ENCODE measurements at places on chromosomes 6 and 20.

GRCh38 chr20:17663040-17663399 lies 19.0 kb downstream of the RRBP1 start:
- no peak for DNase-seq

DNA sequence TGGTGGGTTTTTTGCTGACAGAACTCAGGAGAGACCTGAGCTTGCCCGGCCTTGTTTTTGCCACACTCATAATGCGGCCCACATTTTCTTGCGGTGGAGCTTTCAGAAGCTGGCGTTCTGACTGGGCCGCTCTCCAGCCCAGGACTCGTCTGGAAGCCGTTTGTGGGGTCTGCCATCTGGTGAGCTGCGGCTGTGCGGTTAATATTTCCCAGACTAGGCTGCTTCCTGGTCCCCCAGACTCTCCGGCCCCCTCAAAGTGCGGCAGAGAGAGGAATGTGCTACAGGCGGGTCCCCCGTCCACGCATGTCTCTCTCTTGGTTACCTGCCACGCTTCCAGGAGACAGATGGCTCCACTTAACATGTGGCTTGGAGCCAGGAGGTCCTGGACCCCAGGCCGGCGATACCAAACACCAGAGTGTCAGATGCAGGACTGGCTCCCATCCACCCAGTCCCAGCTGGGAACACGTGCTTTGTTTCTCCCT lies 128.9 kb upstream of the PMEPA1 start:
- DNase-seq, result peak; percentile 23

DNA sequence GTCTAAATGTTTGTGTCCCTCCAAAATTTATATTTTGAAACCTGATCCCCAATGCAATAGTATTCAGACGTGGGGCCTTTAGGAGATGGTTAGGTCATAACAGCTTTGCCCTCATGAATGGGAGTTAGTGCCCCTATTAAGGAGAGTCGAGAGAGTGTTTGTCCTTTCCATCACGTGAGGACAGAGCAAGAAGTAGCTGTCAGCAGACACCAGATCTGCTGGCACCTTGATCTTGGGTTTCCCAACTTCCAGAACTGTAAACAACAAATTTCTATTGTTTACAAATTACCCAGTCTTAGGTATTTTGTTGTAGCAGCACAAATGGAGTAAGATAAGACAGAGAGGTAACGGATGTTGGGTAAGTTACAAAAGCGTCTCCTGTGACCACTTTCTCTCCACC lies 46.6 kb downstream of the FAM50B start:
- DNase-seq, result no peak

DNA sequence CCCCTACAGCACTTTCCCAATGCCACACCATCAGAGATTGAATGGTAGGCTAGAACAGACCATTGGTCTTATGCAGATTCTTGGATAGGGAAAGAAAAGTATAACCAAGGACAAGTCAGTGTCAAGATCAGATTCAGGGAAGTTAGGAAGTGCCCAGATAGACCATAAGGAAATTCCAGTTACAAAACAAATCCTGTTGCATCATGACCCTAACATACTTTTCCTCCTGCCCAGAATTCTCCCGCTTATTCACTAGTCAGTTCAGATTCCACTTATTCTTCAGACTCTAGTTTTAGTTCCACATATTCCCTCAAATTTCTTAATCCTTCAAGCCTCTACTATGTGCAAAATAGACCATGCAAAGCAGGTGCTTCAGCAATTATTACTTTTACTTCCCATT lies 20.7 kb downstream of the METTL24 start:
- no peak for DNase-seq

- peak; percentile 36 for DNase-seq
These were observed 58.7 kb upstream of the RNF24 start for GRCh38 chr20:4073852-4074741.

DNA sequence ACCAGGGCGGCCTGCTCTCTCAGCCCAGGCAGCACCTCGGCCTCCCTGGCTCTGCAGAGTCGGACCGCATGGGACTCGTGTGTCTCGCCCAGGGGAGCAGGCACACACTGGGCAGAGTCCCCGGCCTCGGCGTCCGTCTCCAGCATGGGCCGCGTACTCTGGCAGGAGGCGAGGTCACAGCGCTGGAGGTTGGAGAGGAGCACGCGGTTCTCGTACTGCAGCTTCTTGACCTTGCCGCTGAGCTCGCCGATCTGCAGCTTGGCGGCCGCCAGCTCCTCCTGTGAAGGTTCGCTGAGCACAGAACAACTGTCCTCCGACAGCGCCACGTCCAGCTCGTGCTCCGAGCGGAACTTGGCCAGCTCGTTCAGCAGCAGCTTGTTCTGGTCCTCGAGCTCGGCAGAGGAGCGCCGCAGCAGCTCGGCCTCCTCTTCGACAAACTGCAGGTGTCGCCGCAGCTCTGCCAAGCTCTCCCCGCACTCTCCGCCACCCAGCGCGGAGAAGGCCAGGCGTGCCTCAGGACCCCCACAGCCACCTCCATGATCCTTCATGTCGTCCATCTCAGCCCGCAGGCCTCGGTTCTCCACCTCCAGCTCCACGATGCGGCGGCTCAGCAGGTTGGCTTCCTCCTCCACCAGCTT lies 42.0 kb upstream of the DSN1 start:
- no peak for DNase-seq

GRCh38 chr6:34460796-34461507 lies 4.9 kb upstream of the PACSIN1 start:
- no peak for DNase-seq

DNA sequence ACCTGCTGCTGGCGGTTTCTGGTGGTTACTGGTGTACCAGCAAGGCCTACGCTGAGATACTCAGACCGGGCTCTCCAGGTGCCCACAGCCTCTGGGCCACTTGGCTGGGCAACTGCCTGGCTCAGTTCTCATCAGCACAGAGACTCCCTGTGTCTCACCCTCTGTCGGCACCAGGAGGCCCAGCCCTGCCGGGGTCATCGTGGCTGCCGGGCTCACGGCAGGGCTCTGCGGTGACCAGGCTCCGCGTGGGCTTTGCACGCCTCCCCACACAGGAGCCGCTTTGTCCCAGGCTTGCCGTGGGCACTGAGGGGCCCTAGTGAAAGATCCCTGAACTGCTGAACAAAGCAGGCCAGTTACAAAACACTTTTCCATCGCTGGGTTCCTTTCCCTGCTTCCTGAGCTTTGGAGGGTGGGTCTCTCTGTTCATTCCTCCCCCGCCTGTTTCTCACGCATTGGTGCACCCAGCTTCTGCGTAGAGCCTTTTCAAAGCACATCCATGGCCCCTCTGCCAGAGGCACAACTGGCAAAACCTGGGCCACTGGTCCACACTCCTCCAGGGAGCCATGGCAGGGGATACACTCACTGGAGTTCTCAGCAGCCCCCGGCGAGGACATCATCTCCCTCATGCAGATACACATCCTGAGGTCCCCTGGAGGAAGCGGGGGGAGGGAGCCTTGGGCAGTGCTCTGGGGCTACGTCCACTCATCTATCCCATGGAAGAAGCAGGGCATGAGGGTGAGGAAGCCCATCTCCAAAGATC lies 117.0 kb downstream of the NFATC2 start:
- DNase-seq, result no peak

- DNase-seq, result no peak
These were observed 2.5 kb upstream of the CLDN20 start for GRCh38 chr6:155261111-155261900.

DNA sequence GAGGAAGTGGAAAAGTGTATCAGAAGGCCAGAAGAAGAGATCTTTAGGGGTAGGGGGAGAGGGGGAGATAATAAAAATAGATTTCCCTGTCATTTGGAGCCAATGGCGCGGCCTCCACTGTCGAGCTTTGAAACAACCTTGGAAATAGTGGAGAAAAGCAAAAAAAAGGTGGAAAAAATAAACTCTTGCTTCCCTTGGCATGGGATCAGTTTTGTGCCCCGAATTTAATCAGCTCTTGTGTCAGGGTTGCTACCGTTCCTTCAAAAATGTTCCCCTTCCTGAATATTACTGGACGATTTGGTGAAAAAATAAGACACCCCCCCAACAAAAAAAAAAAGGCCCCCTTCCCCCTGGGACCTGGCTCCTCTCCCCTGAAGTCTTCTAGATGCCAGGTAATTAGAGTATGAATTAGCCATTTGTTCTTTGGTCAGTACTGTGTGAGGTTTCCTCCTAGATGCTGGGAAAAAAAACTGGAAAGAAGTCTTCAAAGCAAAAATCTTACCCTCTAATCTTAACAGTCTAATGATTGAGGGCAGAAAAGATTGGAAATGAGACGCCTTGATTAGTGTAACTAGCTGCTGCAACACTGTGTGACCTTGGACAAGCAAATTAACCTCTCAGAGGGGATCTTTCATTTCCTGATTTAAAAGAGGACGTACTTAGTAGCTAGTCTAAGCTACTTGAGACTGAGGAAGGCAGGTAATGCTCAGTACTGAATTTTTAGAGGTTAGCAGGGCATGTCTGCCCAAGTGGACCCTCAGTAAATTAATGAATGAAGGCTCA lies 872 bp upstream of the RBM39 start:
- no peak for DNase-seq

- DNase-seq, result no peak
These were observed 48.0 kb downstream of the VAPB start for GRCh38 chr20:58436868-58437645.

DNA sequence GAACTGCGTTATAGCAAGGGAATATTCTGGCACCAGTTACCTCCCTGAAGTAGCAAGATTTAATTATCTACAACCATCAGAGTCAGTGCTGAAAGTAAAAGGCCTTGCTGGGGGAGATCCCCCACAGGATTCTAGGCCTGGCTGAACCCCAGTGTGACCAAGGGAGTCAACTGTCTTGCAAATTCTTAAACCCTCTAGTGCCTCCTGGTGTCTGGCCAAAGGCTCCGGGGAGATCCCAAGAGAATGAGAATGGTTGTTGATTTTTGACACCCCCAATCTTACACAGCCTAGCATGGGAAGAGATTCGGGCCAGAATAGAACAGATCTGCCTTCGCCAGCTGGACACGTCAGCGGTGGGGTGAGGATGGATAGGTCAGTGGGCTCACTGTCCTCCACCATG lies 179.4 kb downstream of the ERMARD start:
- no peak for DNase-seq

- no peak for DNase-seq
These were observed 693 bp upstream of the GNAS-AS1 start for GRCh38 chr20:58851221-58851968.

GRCh38 chr20:62818592-62819493 lies 2.0 kb downstream of the COL9A3 start:
- DNase-seq, result no peak

DNA sequence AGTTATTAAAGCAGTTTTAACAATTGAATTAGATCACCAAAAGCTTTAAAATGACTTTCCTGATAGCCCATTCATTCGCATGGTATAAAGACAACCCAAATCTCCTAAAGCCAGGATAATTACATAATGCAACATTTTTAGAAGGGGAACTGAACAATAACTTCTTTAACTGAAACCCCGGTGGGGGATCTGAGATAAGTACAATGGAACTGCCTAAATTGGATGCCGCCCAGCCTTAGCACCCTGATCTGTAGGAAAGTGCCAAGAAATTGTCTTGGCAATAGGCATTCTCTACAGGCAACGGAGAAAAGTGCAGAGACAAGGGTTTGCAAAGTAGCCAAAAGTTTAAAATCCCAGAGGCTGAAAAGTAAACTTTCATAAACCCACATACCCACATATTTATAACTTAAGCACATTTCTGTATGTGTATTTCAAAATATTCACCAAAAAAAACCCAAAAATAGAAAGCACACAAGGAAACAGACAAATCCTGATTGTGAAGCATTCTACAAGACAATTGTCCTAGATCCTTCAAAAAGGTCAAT lies 98.8 kb upstream of the BEND6 start:
- no peak for DNase-seq

DNA sequence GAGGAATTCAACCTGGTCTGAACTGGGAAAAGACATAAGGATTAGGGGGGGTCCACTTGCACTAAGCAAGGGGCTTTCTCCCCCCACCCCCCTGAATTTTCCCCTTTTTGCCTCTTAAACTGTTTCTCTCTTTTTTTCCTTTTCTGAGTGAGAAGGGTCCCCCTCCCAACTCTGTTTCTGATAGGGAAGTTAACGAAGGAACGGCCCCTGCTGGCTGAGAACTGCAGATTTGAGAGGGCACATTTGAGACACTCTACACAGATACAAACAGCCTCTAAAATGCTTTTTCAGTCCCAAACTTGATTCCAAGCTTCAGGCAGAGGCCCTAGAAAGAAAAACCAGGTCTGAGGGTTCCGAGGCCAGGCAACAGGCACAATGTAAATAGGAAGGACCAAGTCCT lies 91.7 kb downstream of the JARID2 start:
- DNase-seq, result no peak

- no peak for DNase-seq
These were observed 1006.2 kb upstream of the CITED2 start for GRCh38 chr6:140380427-140381218.

GRCh38 chr20:1820138-1821079 lies 74.8 kb upstream of the SIRPA start:
- no peak for DNase-seq

DNA sequence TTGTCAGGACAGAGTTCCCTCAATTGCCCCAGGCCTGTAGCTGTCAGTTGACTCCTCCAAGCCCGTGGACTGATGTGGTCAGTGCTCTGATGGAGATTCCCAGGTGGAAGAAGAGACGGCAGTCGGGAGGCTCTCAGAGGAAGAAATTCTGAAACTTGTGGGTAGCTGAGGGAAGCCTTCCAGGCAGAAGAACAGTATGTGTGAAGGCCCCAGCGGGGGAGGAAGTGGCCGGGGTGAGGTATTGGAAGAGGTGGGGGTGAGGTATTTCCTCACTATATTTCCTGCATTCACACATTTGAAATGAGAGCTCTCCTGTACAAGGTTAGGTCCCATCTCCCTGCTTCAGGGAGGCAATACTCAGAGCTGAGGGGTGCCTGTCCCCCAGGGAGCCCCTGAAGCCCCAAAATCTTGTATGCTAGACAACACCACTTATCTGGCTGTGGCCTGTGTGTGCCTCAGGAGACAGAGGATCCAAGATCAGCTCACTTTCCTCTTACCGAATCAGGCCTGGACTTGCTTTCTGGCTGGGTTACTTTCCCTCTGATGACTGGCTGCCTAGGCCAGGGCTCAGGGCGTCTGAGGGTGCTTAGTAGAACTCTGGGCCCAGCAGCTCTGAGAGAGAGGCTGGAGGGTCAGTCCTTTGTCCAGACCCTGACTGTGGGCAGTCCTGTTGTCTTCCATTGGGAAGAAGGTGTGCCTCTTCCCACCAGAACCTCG lies 49.3 kb upstream of the MYL9 start:
- DNase-seq, result peak; percentile 67

DNA sequence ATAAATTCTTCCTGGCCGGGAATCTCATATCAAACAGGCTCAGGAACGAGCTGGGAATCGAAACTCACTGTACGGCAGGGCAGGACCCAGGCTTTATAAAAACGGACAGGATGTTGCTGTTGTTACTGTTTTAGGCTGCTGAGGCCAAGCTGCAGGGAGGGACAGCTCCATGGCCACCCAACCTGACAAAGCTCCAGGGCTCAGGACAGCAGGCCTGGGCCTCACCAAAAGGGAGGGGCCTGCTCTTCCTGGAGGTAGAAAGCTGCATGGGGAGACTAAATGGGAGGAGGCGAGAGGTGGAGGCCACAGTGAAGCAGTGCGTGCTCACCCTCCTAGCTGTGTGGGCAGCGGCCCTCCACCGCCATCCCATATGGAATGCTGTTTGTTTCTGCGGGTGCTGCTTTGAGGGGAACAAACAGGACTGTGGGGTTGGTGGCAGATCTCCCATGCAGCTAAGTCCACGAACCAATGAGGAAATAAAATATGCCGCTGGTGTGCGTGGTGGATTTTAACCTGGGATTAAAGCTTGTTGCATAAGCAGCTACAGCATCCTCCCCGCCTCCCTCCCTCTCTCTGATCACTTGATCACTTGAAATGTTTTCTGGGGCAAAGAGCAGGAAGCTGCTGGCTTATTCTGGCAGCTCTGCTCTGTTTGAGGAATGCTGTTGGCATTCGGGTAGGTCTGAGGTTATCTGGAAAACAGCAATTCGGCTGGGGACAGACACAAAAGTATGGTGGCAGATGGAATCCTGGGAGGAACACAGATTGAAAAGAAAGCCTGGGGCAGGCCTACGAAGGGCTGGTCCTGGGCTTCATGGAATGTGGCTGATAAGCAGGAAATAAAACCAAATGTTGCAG lies 2.4 kb upstream of the ZMYND8 start:
- DNase-seq, result no peak
